Iris pigment epithelial cell (primary cell): ENCODE measurements at places on chromosomes 2 and 18.

GRCh38 chr2:175062787-175063585, 57.8 kb upstream of the CHN1 start:
- no peak for DNase-seq

- no peak for DNase-seq
Measured at GRCh38 chr2:69518841-69519240, 81.6 kb upstream of the NFU1 start.

DNA sequence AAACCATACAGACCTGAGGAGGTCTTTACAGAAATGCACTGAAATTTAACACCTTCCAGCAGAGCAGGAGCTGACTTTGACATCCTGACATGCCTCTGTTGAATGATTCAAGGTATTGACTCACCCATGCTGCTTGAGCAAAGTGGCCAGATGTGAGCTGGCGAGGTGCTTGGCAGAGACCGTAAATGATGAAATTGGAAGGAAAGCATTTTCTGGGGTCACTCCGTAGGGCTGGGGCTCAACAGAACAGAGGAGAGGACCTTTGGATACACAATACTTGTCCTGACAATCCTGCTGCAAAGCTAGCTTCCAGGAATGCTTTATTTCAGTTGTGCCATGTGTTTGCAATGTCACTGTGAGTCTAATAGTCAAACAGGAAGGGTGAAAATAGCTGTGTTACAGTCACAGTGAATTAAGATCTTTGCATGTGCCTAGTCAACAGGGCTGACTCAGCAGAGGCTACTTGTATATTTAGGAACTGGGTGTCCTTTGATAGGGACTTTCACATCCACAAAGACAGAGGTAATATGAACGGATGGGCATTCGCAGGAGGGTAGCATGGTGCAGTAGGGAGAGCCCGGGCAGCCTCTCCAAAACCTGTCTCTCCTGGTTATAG, 31.6 kb upstream of the NCK2 start:
- peak; percentile 23 for DNase-seq

GRCh38 chr2:7191932-7192331, 274.7 kb downstream of the RNF144A start:
- peak; percentile 95 for DNase-seq

GRCh38 chr18:35672897-35673296, 91.4 kb downstream of the GALNT1 start:
- peak; percentile 86 for DNase-seq

GRCh38 chr2:206635015-206635414, 7.3 kb upstream of the FAM237A start:
- DNase-seq = peak; percentile 21

DNA sequence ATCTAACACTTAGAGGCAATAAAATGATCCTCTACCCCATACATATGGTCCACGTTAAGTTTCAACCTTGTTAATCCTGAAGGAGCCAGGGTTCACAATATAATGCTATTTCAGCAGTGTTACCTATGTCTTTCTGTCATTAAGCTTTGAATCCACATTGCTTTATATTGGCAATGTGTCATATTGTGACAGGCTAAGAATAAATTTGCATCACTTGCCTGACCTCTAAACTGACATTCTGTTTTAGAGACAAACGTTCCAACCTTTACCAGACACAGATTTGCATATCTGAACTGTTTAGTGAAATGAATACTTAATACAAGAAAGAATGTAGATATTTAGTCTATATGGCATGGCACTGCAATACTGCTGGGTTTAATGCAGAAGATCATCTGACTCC, 98.4 kb downstream of the UNC80 start:
- no peak for DNase-seq

DNA sequence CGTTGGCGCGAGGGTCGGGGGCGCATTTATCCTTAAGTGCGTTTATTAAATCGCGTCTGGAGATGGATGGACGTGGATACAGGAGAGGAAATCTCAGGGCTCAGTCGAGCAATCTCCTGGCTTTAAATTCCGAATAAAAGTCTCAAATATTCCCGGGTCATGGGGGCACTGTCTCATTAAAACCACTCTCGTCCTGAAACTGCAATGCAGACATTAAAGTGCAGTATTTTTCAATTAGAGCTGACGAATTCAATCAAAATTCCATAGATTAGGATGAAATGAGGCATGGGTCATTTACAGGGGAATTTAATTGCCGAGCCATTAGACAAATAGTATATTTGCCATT, 10.7 kb upstream of the GBX2 start:
- no peak for DNase-seq

- no peak for DNase-seq
Measured at GRCh38 chr2:232869138-232870017, 686 bp upstream of the SNORC start.

DNA sequence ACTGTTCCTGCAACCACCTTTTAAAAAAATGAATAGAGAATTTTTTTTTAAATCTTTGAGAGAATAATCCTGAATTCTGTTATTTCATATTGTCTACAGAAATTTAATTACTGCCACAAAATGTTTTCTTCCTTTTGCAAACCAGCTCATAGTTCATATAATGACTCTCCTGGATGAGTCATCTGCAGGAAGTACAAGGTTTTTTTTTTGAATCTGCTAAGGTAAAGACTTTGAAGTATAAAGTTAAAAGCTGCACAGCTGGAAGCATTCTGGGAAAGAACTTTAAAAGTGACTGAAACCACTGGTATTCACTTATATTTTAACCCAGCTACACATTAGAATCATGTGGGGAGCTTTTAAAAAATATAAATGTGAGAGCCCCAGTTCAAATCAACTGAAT, 25.4 kb downstream of the SESTD1 start:
- DNase-seq = peak; percentile 41
